ENCODE measurements at places on chromosomes 7 and 10.

DNA sequence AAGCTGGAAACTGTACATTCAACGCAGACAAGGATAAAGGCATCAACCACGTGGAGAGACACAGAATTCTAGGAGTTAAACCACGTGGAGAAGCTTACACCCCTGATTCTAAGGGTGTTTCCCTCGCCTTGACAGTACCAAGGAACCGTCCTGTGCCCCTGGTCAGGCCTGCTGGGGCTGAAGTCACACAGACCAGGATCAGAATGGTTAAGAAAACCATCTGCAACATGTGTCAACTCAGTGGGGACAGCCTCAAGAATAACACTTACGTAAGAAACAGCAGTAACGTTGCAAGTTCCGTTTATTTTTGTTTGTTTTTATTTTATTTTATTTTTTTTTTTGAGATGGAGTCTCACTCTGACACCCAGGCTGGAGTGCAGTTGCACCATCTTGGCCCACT is 55.6 kb downstream of the CHST15 start:
- no peak for DNase-seq

DNA sequence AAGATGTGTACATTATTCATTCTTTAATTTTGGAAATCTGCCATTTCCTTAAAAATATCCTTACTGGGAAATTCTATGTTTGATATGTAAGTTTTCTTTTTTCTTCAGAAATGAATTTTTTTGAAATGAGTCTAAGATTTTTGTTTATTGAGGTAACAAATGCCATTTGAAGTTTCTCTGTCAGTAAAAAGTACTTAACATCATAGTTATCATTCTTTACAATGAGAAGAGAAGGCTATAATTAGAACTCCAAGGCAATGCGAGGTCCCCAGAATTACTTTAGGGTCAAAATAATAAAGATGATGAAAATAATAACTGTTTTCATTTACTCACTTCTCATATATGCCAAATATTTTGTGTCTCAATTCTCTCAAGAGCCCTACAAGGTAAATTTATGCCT is 37.0 kb upstream of the RHOBTB1 start:
- DNase-seq, result no peak

DNA sequence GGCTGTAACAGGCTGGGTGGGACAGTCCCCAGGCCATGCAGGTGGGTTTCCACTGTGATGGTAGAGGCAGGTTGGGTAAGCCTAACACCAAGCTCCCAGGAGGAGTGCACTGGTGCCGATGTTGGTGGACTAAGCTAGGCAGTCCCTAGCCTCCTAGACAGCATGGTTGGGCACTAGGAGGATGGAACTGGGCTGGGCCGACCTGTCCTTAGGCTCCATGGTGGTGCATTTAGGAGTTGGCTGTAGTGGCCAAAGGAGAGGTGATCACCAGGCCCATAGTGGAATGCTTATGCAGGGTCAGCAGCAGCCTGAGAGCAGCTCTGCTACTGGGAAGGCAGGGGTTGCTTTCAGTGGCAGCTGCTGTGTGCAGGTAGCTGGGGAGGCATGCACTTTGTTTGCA is 247.7 kb upstream of the CNTNAP2 start:
- no peak for DNase-seq

GRCh38 chr10:35127289-35127891 is 744 bp downstream of the CREM start:
- DNase-seq, result no peak

- DNase-seq, result no peak
These were observed 184.7 kb upstream of the PFKP start for GRCh38 chr10:2882628-2883027.

DNA sequence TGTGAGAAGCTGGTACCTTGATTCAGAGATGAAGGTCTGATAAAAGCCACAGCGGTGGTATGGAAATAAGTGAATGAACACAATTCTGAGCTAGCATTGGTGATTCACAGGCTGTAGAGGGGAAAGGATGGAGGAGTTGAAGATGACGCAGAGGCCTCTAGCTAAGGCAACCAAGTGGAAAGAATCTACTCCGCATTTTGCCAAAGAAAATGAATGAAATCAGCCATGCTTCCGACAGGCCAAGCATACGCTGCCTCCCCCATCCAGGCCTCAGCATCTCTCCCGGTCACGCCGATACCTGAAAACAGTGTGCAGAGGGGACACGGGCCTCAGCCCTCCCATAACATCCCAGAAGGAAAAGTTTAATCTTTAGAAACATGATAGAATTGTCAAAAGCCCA is 124.3 kb upstream of the UNC5B start:
- no peak for DNase-seq

GRCh38 chr7:83819911-83820310 is 171.0 kb upstream of the SEMA3E start:
- no peak for DNase-seq

- DNase-seq, result no peak
These were observed 60.7 kb downstream of the ABCB4 start for GRCh38 chr7:87414794-87415188.

- DNase-seq, result no peak
These were observed 2.9 kb upstream of the TMEM225B start for GRCh38 chr7:99594948-99595745.

DNA sequence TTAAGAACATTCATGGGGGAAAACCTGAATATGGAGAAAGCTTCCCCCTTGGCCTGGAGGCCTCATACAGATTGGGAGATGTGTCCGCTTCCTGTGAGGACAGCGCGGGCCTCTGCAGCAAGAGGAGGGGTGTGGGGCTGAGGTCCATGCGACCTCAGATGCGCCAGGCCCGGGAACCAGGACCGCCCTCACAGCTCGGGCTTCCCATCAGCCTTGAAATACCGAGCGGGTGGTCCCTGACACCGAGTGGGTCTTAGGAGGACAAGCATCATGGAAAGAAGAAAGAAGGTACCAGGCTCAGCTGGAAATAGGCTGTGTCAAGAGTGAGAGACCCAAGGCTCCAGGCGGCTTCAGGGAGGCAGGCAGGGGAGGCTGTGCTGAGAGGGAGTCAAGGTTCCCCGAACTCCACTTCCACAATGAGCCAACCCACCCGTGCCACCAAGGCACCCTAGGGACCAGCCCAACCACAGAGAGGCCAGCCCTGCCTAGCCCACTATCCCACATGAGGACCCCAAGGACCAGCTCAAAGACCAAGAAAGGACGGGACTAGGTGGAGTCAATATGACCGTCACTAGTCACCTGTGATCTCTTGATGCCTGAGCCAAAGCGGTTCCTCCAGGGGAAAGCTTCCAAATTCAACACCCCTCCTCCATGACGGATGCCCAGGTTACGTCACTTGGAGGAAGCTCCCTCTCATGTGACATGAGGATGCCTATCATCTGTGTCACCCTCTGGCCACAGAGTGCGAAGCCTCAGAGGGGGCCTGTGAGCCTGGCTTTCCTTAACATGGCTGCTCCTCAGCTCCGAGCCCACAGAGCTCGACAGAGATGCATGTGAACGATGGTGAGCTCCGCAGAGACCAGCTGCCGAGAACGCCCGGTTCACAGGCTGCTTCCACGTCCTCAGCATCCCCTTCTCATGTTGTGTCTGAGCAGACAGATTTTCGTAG is 103.7 kb downstream of the TCERG1L start:
- no peak for DNase-seq

DNA sequence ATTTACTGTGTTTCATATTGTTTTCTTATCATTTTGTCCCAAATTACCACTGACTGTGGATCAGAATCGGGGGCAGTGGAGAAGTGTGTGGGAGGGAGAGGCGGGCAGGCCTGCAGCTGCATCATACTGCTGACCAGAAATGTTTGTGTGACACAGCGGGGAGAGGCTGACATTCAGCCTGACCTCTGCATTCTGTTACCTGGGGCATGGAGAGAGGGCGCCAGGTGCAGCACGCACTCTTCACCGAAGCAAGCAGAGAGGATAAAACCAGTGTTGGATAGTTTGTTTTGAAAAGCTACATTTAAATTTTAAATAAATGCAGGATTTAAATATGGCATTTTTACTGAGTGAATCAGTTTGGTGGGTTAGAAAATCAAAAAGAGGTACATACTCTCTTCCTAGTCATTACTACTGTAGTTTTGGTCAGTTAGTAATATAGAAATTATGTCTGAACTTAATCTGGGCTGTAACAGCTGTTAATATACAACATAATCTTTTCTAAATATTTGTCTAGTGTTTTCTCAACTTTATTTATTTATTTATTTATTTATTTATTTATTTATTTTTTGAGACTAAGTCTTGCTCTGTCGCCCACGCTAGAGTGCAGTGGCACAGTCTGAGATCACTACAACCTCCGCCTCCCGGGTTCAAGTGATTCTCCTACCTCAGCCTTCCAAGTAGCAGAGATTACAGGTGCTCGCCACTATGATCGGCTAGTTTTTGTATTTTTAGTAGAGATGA is 8.8 kb upstream of the STMP1 start:
- no peak for DNase-seq

DNA sequence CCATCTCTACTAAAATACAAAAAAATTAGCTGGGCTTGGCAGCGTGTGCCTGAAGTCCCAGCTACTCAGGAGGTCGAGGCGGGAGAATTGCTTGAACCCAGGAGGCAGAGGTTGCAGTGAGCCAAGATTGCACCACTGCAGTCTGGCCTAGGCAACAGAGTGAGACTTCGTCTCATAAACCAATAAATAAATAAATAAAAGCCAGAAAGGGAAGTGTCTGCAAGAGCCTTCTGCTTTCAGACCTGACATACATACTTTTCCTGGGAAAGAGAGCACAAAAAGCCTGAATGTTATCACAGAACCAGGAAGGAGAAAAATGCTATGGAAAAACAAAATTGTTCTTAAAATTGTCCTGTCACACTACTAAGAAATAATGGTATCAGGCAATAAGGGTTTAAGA is 4.1 kb upstream of the KIF5B start:
- DNase-seq, result no peak

DNA sequence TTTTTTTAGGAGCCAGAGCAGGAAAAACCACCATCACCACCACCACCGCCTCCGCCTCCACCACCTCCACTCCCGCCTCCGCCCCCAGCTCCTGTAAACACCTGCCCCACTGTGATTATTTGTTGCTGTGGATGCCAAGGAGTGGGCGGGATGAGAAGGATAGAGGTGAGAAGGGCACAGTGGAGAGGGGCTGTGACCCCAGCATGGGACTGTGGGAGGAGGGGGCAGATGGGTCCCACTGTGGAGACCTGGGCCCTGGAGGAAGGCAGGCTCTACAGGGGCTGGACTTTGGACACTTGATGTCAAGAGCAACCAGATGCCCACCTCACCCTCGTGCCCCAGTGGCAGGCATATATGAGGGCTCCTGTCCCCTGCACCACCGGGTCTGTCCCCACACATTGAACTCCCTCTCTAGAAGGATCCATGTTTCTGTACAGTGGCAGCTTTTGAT is 24.7 kb downstream of the ANTXRL start:
- no peak for DNase-seq

DNA sequence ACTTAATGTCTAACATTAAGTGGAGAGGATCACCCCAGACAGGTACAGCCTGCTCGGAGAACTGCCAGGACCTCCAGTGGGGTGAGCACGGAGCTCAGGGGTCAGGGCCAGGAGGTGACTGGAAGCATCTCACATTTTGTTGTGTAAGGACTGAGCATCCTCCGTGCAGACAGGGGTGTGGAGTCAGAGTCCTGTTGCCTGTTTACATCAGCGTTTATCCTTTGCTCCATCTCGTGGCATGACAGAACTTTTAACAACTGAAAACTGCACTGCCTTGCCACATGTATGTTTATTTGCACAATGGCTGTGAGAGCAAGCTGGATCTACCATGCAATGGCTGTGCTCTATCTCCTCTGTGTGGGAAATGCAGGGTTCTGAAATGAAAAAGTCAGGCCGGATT is 175.4 kb upstream of the AKR1E2 start:
- DNase-seq, result no peak

GRCh38 chr10:106424054-106424453 is 740.5 kb downstream of the SORCS1 start:
- DNase-seq, result no peak

GRCh38 chr10:107341281-107341680 is 176.8 kb upstream of the SORCS1 start:
- no peak for DNase-seq

DNA sequence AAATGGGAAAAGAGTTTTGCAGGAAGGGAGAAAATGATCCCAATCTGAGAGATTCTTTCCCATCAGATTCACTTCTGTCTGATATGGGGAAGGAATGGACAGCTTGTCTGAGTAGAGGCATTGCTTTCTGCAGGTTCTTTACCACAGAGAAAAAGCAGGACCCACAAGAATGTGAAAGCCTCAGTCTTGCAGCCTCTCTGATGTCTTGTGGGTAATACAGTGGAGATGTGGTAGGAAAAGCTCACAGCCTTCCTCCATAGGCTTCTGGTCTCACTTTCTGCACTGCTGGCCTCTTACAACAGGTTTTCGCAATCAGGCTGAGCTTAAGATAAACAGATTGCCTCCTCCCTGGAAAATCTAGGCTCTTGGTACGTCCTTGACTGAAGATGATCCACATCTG is 551 bp downstream of the IFIT1 start:
- DNase-seq, result no peak

DNA sequence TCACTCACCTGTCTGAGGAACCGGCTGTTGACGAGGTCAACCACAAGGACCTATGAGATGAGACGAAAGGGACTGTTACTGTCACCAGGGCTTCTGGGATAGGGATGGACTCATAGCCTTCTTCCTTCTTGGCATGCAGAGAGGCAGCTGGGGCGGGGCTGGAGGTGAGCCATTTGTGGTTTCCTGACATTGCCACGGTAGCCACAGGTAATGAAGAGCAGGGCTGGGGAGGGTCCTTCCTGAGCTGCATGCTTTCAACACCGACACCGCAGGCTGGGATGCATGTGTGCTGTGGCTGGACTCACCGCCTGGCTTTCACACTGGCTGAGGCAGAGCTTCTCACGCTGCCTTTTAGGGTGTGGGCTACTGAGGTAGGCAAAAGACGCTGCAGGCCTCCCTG is 46.4 kb upstream of the MKRN1 start:
- peak; percentile 71 for DNase-seq

DNA sequence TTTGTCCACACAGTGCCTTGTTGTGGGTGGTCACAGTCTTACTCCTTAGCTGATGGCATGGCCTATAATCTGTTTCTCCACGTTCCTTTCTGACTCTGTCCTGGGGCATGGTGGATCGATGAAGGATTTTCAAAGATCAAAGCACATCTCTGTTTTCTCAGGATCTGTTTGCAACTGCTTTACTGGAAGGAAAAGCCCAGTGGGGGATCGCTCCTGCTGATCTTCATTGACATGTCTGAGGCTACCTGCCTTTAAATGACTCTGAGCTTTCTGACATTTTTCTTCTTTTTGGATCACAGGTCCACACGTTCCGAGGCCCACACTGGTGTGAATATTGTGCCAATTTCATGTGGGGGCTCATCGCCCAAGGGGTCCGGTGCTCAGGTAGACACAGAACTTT is 68.0 kb upstream of the PRR15 start:
- no peak for DNase-seq

DNA sequence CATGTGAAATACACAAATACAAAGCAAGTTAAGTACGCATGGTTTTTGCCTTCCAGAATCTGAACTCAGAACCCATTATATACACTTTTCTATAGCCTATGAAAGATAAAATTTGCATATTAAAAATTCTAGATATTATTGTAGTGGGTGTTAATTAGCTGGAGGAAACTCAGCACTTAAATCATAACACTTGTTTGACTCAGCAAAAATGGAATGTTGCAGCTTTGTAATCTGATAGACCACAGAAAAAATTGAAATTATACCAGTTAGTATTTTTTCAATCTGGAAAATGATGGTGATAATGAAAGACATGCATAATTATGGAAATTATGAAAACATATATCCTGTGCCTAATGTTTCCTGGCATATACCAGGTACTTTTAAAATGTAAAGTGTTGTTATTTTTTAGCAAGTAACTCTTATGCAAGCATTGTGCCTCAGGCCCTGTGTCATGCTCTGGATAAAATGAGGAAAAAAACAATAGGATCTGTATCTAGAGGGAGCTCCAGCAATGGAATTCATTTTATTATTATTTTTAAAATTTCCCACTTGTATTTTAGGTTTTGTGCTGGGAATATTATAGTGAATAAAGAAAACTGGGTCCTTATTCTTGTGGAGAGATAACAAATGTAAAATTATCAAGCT is 490.4 kb upstream of the SEMA3A start:
- DNase-seq, result no peak
